ENCODE measurements at places on chromosomes 16 and 17. TPM values are rescaled to one million over a fixed set of nuclear protein-coding genes. Genes with fewer than 3 reads are reported as not detected.

Gene NOTUM
- total RNA-seq = not detected

Gene CCL5
- total RNA-seq = not detected

Gene NPIPA8
- 0.41 TPM for total RNA-seq

Gene SLC6A2
- total RNA-seq = not detected

Gene RND2
- total RNA-seq = 1.5 TPM

Gene CACNG3
- not detected for total RNA-seq

Gene FOXL1
- total RNA-seq = 10.1 TPM

GRCh38 chr17:79341222-79341780, 266.7 kb downstream of the ENGASE start:
- no peak for DNase-seq

DNA sequence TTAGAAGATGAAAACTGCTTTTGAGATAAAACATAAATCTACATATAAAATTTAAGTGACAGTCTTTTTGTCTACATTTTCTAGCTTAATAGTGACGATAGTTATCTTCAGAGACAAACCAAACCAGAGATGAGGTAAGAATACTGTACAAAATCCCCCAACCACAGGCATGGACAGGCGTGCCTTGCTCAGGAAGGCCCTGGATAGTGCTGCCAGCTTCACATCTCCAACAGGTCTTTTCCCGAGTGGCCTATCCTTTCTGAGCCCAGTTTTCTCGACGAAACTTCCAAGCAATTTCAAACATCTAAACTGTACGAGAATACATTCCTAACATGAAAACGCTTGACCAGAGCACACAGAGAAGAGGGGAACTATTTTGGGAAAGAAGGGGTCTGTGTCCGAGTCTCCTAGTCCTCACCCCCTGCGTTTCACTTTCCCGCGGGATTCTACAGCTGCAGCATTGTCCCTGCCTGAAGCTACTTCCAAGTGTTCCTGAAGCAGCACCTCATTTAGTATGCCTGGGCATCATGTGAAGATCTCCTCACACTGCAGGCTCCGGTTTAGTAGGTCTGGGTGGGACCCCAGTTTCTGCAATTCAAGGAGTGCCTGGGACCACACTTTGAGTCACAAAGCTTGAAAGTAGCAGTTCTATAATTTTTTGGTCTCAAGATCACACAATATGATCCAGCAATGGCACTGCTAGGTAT, 37.8 kb downstream of the GNA13 start:
- DNase-seq = no peak

- no peak for DNase-seq
These were observed 173.9 kb downstream of the SALL1 start for GRCh38 chr16:50977138-50977537.

DNA sequence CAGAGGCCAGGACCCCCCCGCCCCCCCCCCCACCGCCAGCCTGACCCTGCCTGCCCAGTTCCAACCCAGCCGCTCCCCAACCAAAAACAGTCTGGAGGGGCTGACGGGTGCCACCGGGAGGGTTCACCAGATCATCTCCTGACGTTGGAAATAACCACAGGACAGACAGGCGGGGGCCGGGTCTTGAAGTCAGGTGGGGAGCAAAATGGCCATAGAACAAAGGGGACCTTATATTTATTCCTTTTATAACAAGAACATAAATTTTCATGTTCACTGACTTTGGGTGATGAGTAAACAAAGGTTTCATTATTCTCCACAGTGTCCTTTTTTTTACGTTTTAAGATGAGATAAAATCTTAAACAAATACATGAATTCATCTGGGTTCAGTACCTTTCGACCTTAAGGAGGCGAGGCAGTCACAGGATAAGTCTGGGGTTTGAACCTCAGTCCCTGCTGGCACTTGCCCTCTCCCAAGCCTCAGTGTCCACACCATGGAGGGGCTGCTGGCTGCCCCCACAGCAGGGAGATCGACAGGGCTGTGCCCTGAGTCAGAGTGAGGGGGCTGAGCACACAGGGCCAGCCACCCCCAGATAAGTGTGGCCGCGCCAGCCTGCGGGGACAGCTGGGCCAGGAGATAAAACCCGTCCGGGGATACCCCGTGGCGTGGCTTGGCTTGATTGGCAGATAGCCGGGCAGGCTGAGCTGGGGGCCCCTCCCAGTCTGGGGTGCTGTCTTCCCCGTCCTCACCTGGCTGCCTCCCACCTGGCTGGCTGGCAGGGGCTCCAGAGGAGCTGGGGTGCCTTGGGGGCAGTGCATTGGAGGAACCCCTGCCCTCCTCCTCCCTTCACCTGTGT, 15.0 kb downstream of the SLC7A5 start:
- no peak for DNase-seq

DNA sequence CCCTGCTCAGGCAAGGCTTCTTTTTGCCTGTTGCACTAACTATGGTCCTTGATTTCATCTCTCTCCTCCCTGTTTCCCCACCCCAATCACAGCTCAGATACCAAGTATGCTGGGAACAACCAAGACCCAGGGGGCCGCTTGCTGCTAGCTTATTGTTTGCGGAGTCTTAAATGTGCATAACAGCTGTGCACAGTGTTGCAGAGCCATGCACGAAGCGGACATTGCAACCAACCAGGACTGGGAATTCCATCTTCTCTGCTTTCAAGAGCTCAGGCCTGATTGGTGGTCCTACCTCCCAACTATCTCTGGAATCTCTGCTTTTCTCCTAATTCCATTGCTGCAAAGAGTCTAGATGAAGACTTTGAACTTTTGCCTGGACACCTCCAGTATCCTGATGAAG, 281.3 kb upstream of the TNRC6C start:
- DNase-seq = peak; percentile 29

DNA sequence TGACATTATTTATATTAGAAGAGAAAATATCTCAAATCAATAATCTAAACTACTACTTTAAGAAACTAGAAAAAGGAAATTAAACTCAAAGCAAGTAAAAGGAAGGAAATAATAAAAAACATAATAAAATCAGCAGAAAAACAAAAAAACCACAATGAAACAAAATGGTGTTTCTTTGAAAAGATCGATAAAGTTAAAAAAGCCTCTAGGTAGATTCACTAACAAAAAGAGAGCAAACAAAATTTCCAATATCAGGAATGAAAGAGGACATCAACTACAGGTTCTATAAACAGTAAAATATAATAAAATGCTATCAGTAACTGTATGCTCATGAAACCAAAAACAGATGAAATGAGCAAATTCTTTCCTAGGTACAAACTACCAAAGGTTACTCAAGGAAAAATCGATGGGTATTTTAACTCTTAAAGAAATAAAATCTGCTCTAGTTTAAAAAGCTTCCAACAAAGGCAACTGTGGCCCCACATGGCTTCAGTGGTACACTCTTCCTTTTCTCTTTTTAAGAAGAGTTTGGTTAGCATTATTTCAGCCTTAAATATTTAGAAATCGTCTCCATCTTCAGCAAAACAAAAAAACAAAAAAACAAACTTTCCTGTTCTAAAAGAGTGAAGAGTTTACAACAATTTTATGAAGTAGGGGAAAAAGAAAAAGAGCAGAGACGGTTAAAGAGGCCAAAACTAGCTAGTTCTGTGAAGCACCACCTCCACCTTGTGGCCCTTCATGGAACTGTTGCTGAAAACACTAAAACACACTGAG, 102.2 kb downstream of the TRIM37 start:
- DNase-seq = no peak

DNA sequence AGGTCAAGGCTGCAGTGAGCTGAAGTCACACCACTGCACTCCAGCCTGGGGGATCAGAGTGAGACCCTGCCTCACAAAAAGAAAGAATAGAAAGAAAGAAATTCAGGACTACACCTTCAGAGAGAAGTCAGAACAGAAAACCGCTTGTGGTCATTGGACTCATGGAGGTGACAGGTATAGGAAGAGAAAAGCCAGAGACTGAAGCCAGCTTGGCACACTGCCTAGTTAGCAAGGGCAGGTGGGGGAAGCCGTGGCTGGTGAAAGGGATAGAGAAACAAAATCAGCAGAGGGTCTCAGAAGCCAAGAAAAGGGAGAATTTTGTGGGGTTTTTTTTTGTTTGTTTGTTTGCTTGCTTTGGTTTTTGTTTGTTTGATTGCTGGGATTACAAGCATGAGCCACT, 32.9 kb upstream of the SKAP1 start:
- no peak for DNase-seq

GRCh38 chr16:88317613-88317965, 65.2 kb upstream of the ZNF469 start:
- peak; percentile 67 for DNase-seq

- DNase-seq = peak; percentile 39
These were observed 73.9 kb downstream of the MRM1 start for GRCh38 chr17:36675250-36675649.

All from chondrocyte (in vitro differentiated cells).